CD4-positive, alpha-beta T cell treated with Interleukin-17A for 1 hour (primary cell): ENCODE measurements at places on chromosomes 4 and X.

DNA sequence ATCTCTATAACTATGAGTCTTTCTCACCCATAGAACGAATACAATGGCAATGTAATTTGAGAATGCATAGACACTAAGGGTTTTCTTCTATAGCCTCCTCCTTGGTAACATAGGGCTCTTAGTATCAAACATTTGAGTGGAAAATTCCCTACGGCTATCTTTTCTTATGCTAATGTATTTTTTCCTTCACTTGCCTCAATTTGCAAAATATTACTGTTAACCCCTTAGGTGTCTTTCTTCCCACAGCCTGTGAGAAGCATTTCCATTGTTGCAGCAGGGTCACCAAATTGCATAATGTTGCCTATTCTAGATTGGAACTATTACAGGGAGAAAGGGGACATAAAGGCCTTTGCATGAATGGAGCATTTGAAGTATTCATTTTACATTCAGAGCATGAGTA is 140.5 kb upstream of the RAPGEF2 start:
- no peak for DNase-seq

DNA sequence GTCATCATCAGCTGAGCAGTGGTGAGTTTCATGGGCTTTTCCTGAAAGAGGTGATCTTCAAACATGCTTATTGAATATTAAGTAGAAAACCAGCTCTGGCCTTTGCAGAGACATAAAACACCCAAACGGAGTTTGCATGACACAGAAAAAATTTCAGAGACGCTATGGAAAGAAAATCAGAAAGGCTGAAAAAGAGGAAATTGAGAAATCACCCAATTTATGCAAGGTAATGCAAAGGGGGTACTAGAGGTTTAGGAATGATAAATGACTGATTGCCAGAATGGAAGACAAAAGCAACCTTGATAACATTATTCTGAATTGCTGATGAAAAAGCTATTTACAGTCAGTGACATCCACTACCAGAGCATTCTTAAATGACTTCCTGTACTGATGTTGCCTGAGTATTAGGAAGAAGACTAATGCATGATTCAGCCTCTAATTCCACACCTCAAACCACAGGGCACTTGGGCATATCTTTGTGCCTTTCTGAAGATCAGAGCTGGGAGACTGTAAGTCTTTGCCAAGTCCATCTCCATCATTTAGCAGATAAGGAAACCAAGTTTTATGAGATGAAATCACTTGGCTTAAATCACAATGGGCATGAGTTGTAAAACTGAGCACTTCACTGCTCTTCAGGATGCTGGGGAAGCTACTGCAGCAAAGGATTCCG is 565.7 kb downstream of the PPARGC1A start:
- no peak for DNase-seq

DNA sequence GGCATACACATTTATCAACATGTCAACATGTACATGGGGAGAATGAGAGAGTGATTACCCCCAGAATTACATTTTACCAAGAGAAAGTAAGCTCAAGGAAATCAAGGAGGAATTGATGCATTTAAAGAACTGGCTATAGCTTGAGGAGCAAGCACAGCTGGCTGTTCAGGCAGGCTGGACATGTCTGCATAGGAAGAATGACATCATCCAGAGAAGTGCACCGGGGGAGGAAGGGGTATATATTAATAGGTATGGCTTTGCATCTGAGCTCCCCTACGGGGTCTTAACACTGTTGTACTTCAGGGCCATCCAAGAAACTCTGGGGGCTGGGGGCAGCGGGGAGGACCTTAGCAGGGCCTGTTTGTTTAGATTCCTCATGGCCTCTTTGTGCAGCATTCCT is 222.4 kb upstream of the VCX start:
- no peak for DNase-seq

- no peak for DNase-seq
These were observed 723 bp downstream of the WDFY3 start for GRCh38 chr4:84965553-84966381.

GRCh38 chr4:89661173-89661899 is 175.6 kb downstream of the SNCA start:
- DNase-seq: no peak

DNA sequence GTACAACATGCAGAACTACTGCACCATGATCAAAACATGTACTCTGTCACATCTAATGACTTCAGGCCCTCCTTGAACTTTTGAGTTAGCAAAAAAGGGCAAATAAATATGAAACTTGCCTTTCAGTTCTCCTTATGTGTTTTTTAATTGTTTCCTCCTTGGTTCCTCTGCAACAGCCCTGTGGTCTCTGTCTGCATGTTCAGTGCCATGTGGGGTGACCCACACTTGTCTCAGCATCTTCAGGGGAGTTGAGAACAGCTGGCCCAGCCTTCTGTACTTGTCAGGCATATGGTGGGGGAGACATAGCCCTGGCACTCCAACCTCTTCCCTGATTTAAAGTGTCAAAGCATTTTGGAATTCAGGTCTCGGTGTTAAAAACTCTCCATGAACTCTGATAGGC is 188.0 kb upstream of the PGRMC2 start:
- no peak for DNase-seq

DNA sequence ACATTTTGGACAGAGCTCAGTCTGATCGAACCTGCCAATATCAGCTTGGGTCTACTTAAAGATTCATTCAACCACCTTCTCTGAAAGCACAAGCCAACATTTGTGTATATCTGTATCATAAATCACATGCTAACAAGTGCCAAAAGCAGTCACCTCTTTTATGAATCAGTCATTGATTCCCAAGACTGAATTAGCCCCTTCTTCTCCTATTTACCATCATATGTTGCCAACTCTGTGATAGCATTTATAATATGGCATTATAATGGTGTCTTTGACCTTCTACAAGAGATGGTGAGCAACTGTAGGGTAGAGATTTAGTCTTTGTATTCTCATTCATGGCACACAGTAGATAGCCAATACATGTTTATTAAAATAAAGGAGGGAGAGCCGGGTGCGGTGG is 61.4 kb downstream of the DDX53 start:
- no peak for DNase-seq

- peak; percentile 69 for DNase-seq
These were observed 50.4 kb upstream of the CCDC160 start for GRCh38 chrX:134186362-134187121.

GRCh38 chrX:22634751-22635150 is 362.0 kb downstream of the CBLL2 start:
- no peak for DNase-seq

DNA sequence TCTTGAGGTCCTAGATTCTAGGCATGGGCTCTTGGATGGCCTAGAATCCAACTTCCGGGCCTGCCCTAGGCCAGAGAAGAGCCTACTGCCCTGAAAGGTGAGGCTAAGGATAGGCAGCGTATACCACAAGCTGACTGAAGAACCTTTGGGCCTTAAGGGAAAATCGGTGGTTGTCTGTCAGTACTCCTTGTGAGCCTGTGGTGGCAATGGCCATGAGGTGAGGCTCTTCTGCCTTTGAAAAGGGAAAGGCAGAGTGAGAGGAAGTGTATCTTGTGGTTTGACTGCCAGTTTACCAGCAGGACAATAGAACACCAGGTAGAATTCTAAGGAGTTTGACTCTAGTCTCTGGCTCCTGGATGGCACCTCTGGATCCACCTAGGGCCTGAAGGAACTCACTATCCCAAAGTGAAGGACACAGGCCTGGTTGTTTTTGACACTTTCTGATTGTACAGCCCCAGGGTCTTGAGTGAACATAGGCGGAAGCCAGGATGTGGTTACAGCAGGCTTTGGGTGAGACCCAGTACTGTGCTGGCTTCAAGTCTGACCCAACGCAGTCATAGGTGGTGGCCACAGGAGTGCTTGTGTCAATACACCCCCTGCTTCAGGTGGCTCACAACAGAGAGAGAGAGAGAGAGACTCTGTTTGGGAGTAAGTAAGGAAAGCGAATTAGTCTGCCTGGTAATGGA is 20.9 kb downstream of the ITIH6 start:
- peak; percentile 5 for DNase-seq

DNA sequence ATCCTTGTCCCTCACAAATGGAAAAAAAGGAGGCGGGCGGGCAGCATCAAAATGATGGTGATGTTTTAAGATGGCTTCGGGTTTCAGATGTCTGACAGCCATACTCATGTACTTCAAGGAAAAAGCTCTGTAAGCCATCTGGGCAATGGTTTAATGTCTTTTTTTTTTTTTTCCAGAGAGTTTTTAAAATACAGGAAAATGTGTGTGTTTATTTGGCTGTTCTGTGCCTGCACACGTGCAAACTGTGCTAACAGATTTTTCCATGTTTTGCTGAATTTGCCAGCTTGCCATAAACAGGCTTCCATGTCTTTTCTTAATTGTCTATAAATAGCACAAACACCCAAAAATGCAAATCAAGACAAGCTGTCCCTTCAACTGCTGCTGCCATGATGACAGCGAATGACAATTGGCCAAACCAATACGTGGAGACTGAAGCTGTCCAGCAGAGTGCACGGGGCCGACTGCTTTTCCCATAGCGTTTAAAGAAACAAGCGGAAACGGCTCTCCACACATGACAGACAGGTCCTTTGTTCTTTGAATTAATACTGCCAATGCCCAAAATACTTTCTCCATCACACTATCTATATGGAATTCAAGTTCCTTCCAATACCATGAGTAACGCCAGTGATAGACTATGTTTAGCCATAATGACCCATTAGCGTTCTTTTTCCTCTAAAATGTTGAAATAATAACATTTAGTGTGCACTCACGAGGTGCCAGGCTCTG is 35.7 kb downstream of the AFAP1 start:
- DNase-seq: no peak

GRCh38 chr4:125735102-125735501 is 420.3 kb downstream of the FAT4 start:
- no peak for DNase-seq

GRCh38 chr4:16537926-16538325 is 311.7 kb upstream of the TAPT1 start:
- no peak for DNase-seq

DNA sequence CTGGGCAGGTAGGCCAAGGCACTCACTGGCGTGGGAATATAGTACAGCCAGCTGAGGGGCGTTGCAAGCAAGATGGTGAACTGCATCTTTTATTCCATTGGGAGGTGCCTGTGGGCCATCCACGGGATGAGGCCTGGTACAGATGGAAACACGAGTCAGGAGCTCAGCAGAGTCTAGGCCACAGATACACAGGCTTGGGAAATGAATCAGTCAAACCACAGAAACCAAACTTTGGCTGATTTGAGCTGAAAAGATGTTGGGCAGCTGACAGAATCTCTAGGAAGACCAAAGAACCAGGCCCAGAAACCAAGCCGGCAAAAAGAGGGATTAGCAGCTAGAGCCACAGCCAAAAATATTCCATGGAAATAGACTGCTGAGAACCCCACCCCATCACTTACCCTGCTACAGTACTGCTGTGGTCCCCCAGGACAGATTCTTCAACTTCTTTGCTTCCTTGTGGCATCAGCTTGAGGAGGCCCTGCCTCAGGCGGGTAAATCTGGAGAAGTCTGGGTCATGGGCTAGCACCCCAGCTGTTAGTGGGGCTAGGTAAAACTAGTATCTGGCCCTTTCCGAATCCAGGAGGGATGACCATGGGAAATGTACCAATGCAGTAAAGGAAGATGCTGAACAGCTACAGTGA is 75.4 kb downstream of the TMEM131L start:
- DNase-seq: no peak

GRCh38 chrX:56764153-56764974 is 35.3 kb downstream of the NBDY start:
- peak; percentile 87 for DNase-seq

- no peak for DNase-seq
These were observed 47.5 kb upstream of the BCOR start for GRCh38 chrX:40145001-40145922.

DNA sequence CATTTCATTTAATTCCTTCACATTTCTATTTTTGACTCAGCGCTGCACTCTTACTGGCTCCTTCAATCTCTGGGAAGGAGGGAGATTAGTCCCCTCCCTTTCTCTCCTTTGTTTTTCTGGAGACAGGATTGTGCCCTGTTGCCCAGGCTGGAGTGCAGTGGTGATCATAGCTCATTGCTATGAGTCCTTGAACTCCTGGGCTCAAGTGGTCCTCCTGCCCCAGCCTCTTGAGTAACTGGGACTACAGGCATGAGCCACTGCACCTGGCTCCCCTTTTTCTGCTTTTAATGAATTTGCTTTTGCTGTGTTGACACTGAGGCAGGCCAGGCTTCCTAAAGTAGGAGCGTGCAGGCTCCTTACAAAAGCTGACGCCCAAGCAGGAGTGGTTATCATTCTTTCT is 10.5 kb downstream of the TBC1D14 start:
- no peak for DNase-seq

- DNase-seq: no peak
These were observed 68.4 kb downstream of the MAOB start for GRCh38 chrX:43813898-43814297.

DNA sequence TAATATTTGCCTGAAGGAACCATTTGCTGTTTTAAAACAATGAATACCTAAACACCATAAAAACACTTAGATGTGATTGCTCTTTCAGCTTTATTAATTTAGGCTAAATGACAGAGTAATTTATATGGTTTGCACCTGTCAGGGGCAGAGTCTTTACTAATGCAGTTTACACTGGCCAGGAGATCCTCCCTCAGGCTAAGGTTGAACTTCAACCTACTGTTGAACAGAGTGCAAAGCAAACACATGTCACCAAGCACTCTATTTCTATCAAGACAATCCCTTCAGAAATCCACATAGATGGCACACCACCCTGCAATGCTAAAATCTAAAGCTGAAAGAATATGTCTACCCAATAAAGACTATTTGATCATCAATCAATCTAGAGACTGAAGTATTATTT is 147.3 kb downstream of the KLHL13 start:
- DNase-seq: no peak

GRCh38 chrX:48703642-48704481 is 7.3 kb downstream of the SUV39H1 start:
- no peak for DNase-seq

- DNase-seq: no peak
These were observed 10.2 kb upstream of the TAPT1 start for GRCh38 chr4:16236402-16237023.

- DNase-seq: no peak
These were observed 27.5 kb downstream of the UBE2D3 start for GRCh38 chr4:102799816-102800215.

GRCh38 chr4:110637408-110638088 is 14.7 kb upstream of the PITX2 start:
- no peak for DNase-seq

DNA sequence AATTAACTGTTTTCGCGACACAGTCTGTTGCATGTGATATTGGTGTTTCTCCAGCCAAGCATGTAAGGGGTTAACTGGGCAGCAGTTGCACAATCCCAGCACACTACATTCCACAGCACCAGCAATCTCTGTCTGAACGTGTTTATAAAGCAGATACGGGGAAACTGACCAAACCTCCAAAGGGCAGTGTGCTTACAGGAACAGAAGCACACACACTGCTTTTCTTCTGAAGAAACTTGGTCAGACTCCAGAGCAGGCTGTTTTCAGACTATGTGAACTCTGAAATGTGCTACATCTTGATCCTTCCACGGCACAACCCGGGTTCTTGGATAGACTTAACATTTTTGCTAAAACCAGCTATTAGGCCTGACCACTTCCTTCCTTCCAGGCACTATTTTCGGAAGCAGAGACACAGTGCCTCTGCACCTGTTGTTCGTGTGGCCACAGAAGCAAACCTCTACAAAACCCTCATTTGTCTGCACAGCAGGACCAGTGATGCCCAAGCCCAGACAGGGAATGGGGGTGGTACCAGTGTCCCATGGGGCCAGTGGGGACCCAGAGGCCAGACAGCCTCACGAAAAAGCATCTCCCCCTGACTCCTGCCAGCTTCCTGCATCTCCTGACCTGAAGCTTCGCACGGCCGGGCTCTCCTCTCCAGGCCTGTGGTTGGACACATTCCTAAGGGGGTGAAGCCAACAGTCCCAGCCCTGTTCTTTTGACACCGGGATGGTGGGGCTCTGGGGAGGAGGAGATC is 90.1 kb downstream of the IRF2 start:
- DNase-seq: peak; percentile 22

GRCh38 chr4:107823870-107824349 is 822 bp upstream of the SGMS2 start:
- no peak for DNase-seq
